Activated T-helper 1 cell treated with anti-CD3 and anti-CD28 coated beads, Interleukin-2, amount 50 U/mL, for 16 hours (primary cell): ENCODE measurements at places on chromosomes 6 and 20.
A peak's percentile ranks its signal among the peaks of the same experiment; 100 is the strongest.

GRCh38 chr6:131844243-131844841 lies 36.5 kb downstream of the ENPP1 start:
- no peak for DNase-seq

DNA sequence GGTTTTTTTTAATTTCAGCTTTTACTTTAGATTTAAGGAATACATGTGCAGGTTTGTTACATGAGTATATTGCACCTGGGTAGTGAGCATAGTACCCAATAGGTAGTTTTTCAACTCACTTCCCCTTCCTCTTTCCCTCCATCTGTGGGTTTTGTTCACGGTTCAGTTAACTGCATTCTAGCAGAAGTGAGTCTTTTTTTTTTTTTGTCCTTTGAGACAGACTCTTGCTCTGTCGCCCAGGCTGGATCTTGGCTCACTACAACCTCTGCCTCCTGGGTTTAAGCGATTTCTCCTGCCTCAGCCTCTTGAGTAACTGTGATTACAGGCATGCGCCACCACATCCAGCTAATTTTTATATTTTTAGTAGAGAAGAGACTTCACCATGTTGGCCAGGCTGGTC lies 8.7 kb downstream of the UBR2 start:
- no peak for DNase-seq

GRCh38 chr6:133393891-133394290 lies 152.7 kb downstream of the EYA4 start:
- no peak for DNase-seq

- DNase-seq: no peak
Measured at GRCh38 chr6:122578961-122579360, 31.2 kb upstream of the PKIB start.

DNA sequence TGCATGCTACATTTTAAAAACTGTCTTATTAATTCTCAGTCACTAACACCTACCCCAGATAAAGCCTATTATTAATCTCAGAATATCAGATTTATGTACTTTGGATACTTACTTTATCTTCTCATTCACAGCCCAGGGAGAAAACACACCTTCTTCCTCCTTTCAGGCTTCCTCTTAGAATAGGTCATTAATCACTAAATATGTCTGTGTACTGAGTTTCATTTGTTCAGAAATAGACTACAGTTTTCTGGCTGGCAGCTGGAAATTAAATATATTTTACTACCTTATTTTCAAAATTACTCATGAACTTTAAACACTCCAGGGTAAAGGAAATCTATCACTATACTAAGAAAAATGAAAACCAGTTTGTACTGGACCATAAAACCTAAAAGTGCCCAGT lies 147.7 kb upstream of the DST start:
- no peak for DNase-seq

DNA sequence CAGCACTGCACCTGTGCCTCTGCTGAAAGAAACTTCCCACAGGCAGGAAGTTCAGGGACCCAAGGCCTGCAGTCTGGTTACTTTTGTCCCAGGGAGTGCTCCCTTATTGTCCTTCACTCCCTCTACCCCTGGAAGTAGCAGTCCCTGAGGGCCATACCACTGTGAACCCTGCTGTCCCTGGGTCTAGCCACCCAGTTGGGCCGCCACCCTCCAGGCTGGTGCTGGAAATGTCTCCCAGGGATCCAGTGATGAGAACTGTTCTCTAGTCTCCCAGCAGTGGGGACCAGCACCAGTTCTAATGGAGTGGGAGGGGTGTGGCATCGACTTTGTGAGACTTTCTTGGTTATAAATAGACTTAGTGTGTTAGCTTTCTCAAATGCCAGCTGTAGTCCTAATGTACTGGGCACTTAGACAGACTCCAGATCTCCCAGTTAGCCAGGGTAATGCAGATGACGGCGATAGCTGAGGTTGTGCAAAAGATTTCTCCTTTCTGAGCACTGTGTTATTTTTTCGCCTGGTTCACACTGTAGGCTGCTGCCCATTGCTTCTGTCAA lies 462.5 kb downstream of the CDH26 start:
- no peak for DNase-seq

- no peak for DNase-seq
Measured at GRCh38 chr6:158787395-158787794, 31.8 kb downstream of the EZR start.

DNA sequence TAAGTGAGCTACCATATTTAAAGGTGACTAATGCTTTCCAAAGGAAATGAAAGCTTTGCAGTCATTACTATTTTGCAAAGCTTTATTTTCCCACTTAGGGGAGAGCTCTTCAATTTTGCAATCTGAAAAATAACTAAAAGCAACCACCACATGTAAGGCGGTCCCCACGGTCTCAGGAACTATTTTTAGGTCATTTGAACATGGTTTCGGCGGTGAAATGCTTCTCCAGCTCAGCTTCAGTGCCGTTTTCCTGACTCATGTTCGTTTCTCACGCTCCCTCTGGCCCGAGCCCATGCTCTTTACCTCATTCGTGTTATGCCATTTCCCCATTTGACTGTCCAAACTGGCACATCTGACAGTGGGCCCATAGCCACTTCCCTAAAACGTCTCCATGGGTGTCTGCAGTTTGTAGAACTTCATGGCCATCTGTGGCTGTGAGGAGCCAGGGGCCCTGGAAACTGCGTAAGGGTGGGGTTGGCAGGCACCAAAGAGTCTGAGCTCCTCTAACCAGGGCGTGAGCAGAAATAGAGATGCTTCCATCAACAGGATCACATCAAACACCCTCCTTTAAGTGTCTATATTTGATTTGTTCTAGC lies 46.5 kb downstream of the ADTRP start:
- no peak for DNase-seq

DNA sequence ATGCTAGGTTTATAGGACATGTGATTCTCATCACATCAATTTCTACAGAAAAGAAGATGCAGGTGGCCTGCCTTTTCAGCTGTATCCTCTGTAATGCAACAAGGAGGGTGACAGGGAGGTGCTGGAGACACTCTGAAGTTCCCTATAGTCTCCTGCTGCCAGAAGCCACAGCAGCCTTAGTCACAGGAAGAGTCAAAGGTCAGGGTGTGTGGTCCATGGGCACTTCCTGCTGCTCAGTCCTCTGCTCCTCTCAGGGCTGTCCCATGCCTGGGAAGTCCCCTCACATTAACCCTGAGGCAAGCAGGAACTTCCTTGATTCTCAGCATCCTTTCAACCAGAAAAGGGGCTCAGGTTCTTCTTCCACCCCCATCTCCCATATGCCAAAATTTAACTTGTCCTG lies 144.8 kb upstream of the FOXA2 start:
- DNase-seq: no peak

- no peak for DNase-seq
Measured at GRCh38 chr6:44010411-44011349, 116.6 kb downstream of the MRPL14 start.

DNA sequence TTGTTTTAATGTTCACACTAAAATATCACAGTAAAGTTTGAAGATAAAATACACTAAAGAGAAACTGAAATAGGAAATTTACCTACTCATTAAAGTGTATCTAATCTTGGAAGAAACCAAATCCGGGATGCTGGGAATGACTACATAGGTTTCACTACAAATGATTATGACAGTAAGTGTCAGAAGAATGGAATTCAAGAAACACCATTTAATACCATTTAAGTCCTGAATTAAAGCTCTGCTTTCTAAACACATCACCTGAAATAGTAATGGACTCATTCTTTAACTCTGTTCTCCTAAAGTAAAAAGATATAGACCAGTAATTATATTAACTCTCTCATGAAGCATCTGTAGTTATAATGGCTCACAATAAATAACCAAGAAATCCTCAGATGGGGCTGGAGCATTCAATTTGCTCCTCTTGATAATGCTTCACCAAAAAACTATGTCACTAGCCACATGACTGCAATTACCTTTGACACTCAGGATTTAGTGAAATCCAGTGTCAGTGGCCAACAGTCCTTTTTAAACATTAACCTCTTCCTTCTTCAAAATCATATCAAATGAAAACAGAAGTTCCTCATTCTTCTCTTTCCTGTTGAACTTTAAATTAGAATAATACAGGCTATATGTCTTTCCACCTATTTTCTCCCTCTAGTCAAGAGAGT lies 41.4 kb downstream of the MAP7 start:
- no peak for DNase-seq

- DNase-seq: no peak
Measured at GRCh38 chr6:166499350-166500163, 86.9 kb downstream of the RAMACL start.

DNA sequence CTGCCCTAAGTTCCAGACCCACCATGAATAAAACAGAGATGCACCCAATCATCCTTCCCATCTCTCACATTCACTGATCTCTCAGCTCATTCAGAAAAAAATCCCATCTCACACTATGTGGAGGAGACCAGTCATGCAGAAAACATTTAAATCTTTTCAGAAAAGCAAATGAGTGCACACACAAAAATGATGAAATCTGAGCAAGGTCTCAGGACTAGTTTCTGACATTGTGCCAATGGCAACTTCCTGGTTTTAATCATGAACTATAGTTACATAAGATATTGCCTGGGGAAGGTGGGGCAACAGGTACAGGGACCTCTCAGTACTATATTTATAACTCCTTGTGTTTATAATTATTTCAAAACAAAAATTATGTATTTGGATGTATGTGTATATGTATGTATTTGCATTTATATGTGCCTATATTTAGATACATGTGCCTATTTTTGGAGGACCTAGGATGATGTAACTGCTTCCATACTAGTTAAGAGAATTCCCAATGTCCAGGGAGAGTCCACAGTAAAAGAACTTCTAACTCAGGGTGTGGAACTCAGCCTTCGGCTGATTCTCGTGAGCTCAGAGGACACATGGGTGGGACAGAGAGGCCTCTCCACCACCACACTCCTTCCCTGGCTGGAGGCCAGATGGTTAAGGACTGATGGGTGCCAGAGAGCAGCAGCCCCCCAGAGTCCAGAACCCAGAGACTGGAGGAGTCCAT lies 71.7 kb upstream of the MAP3K4 start:
- no peak for DNase-seq

DNA sequence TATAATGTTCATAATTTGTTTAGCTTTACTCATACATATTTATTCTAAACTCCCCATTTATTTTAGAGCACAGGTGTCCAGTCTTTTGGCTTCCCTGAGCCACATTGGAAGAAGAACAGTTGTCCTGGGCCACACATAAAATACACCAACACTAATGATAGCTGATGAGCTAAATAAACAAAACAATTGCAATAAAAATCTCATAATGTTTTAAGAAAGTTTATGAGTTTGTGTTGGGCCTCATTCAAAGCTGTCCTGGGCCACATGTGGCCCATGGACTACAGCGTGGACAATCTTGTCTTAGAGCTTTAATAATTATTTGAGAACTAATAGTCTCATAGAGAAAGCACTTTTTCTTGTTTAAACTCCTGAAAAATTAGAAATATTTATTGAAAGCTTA lies 131.3 kb downstream of the MYO6 start:
- no peak for DNase-seq

GRCh38 chr6:27582928-27583725 lies 110.2 kb upstream of the ZNF184 start:
- no peak for DNase-seq

GRCh38 chr6:156787569-156788492 lies 10.7 kb downstream of the ARID1B start:
- DNase-seq: no peak

- peak; percentile 17 for DNase-seq
Measured at GRCh38 chr6:38713812-38714211, 1.3 kb upstream of the DNAH8 start.

GRCh38 chr6:465531-466348 lies 74.2 kb downstream of the IRF4 start:
- DNase-seq: no peak

- no peak for DNase-seq
Measured at GRCh38 chr20:50283922-50284810, 93.5 kb downstream of the CEBPB start.

DNA sequence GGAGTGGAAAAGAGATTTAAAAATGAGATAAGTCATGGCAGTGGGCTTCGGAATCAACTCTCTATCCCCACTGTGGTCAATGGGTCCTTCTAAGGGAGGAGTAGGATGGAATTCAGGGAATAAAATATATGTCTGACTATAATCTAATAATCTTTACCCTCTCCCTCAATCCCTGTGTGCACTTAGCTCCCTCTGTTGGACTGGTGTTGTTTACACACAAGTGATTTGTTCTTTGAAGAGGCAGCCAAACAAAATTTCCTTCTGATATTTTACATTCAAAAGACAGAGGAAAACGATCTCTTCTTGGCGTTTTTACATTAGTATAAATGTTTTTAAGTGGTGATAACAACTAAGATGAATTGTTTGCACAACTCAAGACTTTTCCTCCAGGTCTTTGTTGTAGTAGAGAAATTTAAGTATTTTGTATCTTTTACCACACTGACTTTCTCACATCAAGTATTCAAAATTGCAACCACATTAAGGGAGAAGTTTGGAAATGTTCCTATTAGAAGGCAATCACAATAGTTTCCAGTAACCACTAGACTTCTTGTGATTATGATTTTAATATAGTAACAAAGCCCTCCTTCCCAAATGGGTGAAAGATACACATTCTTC lies 317.8 kb downstream of the CENPW start:
- no peak for DNase-seq

DNA sequence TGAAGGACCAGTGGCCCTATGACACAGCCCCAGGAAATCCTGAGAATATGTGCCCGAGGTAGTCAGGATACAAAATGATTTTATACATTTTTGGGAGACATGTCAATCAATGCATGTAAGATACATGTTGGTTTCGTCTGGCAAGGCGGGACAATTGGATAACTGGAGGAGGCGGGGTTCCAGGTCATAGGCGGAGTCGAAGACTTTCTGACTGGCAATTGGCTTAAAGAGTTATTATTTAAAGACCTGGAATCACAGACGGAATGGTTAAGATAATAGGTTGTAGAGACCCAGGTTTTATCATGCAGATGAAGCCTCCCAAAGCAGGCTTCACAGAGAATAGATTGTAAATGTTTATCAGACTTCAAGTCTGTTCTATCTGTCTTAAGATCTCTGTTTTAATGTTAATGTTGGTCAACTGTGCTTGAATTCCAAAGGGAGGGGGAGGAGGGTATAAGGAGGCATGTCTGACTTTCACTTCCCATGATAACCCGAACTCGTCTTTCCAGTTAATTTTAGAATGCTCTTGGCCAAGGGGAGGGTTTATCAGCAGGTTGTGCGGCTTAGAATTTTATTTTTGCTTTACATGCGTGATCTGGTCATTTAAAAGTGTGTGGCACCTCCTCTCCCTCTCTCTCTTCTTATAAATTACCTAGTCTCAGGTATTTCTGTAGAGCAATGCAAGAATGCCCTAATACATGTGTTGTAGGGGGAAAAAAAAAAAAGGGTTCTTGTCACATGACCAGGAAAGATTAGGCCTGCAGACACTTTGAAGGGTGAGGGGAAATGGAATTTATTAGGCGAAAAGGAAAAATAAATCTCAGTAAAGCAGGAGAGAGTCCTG lies 230.7 kb downstream of the NFATC2 start:
- no peak for DNase-seq

GRCh38 chr6:126513198-126513597 lies 173.3 kb downstream of the CENPW start:
- no peak for DNase-seq

- DNase-seq: no peak
Measured at GRCh38 chr20:3621111-3621510, 42.1 kb downstream of the GFRA4 start.

DNA sequence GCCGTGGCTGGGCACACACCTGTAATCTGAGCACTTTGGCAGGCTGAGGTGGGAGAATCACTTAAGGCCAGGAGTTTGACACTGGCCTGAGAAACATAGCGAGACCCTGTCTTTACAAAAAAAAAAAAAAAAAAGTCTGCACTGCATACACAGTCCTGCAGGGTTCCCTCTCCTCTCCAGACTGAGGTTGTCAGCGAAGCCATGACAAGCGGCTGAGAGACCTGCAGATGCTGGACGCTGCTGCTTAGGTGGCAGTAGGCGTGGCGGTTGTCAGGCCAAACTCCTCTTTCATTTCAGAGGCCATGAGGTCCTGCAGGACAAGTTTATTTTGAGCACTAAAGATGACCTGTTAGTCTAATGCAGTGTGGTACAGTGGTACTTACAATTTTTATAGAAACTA lies 86.5 kb downstream of the FAM120B start:
- no peak for DNase-seq
